ENCODE measurements at places on chromosomes 13 and 19. TPM values are rescaled to one million over a fixed set of nuclear protein-coding genes. Genes with fewer than 3 reads are reported as not detected.

- DNase-seq = no peak
Measured at GRCh38 chr19:14343286-14343685, 38.0 kb upstream of the ADGRE5 start.

DNA sequence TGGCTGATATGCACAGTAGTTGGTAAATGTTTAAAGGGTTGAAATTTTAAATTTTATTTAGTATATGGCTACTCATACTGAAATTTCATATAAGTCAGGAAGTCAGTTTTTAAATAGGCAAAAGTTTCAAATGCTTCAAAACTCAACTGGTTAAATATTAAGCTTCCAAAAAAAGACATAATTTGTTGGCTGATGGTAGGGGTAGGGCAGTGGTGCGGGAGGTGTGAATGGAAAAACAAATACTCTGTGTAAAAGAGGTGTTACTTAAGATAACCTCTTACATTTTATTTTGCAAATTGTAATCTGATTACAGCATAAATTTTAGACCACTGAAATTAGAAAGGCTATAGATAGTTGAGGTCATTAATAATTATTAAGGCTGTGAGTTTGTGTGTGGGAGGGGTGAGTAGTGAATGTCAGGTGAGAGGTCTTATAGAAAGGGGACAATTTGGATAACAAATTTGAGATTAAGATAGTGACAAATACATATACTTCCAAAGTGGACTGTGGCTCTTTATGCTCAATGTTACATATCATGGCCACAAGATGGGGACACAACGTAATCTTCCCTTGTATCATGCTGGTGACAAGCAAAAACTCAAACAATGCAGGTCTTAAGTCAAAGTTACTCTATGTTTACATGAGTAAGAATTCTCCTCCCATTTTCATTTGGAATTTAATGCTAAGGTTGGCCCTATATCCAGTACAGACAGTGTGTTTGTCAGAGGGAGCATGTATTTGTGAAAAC lies 36.6 kb upstream of the OXGR1 start:
- DNase-seq = peak; percentile 14

DNA sequence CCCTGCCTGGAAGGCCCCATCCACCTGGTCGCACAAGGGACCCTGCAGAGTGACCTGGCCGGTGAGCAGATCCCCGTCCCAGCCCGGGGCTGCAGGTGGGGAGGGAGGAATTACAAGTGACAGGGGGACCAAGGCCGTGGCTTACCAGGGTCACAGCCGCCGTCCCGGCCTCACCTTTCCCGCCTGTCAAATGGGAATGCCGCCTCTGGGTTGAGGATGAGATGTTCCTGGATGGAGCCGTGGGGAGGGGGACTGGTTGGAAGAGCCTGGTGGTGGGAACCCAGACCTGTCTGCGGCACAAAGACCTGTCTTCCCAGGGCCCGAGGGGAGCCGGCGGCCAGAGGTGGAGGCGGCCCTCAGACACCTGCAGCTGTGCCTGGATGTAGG lies 5.5 kb downstream of the PLK5 start:
- no peak for DNase-seq

FAAP24 gene
- total RNA-seq = 4.6 TPM

SLC1A6 gene
- not detected for total RNA-seq

DNA sequence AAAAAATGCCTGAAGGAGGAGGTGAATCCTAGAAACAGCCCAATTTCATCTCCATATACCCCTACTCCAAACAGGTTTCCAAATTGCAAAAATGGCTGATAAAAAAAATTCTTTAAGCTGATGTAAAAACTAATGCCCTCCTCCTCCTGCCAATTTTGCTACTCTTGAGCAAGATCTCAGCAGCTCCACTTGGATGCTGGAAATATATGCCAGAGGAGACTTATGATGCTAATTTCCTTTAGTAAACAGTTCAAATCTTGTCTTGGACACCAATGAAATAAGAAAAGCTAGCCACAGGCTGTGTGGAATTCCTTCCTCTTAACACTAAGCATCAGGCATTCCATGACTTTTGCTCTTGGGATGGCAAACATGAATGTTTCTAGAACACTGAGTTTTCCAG lies 67.5 kb downstream of the INSR start:
- no peak for DNase-seq

DNA sequence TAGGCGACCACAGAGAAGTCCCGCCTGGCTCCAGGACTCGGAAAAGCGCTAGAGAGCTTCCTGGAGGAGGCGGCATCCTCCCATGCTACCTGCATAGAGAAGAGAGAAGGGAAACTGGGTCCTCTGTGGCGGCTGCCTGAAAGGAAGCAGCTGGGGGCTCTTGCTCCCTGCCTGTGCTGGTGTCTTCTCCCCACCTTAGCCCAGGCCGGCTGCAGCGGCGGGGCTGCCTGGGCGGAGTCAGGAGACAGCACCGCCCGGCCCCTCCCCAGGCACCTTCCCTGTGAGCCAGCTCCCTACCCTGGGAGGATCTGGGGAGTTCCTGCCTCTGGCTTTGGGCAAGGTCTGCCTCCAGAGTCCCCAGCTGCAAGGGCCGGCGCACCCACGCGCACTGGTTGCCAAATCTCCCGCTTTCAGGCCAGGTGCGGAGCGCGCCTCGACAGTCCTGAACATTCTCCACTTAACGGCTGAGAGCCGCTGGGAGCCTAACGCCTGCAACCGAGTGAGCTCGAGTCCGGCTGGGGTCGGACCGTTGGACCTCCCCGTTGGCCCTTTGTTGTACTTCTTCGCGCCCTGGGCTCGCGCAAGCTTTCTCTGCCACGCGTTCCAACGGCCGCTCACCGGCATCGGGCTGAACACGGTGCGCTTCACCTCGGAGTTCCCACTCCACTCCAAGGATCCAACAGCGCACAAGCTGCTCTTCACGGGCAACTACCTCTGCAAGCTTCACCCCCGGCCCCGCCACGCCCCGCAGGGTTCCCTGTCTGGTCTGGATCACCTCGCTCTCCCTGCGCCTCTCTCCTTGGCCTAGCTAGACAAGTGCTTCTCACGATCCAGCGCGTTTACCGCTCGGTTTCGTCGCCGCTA lies 21.8 kb upstream of the ZNF30 start:
- DNase-seq = no peak

DNA sequence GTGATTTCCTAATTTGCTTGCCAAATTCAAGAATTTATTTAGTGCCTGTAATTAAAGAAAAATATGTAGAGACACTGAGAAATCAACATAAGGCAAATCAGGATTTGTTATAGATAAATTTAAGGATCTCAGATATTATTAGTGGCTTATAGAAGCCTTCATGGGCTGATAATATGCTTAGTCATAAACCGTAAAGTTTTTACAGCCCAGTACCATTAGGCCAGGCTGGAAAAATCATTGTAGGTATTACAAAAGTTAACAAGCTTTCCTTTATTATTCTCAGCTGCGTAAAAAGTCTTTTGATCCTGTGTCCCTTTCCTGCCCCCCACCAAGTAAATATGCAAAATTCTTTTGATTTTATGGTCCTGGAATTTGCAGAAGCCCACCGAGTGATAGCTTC lies 58.2 kb downstream of the SLITRK6 start:
- no peak for DNase-seq

DNA sequence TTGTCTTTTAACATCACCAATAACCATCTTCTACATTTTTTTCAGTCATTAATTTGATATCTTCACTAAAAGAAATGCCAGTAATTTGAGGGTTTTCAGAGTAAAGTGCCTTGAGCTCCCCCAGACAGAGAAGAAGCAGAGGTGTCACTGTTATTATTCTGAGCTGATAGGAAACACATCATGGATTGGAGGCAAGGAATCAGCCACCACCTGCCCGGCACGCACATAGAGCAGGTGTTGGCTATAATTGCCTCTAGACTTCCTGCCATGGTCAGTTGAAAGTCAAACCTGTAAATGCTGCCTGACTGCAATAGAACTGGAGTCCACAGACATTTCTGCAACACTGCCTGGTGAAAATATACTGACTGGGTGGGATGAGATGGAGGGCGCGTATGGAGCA lies 776.6 kb downstream of the UQCRFS1 start:
- DNase-seq = no peak

DNA sequence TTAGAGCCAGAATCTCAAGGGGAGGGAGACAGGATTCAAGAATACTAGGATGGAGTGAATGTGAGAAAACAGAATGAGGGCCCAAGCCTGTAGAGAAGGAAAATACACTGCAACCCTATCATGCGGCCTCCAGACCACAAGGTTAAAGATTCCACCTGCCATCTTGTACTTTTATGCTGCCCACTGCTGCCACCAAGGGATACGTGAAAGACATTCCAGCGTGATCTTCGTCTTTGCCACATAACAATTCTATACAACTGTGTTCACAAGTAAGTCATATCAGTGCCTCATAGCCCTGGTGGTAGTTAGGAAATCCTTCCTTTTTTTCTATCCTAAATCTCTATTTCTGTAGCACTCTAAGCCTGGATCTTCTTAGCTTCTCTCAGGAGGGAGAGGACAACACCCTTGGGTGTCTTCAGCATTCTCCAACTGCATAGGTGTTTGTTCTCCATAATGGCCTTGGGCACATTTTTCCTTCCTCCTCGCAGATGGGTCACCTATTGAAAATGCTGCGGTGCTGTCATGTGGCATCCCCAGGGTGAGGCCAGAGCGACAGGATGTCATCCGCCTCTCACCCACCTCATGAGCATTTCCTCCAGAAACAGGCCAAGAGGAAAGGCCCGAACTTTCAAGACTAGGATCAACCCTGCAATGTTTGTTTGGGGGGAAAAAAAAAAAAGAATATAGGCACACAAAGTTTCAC lies 13.6 kb downstream of the TPT1 start:
- DNase-seq = no peak

DNA sequence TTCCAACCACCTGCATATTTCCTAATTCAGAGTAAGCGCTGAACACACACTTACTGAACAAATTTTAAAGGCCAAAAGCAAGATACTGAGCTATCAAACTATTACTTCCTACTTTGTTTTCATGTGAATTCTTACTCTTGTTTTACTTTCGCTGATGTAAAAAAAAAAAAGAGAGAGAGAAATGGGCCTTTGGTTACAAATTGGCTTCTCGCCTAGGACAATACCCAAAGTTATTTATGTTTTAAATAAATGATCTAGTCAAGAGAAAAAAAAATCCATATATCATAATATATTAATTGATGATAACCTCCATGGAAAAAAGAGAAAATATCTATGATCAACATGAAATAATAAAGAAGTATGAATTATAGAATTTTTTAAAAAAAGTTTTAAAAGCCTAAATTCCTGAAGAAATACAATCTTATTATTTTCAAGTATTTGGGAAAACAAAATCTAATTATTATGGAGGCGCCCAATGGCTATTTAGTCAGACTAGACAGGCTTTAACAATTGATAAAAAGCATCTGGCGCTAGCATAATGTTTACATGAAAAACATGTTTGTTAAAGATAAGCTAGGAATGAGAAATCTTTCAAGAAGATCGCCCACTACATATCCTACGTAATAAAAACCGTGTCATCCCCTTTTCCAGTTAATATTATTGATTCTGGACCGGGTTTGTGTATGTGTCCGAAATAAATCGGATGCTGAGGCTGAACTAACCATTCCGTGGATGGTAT lies 9.0 kb downstream of the COL4A1 start:
- DNase-seq = no peak

GPR183 gene
- 0.30 TPM for total RNA-seq

GRCh38 chr13:112526146-112526853 lies 61.7 kb downstream of the TUBGCP3 start:
- DNase-seq = no peak

DNA sequence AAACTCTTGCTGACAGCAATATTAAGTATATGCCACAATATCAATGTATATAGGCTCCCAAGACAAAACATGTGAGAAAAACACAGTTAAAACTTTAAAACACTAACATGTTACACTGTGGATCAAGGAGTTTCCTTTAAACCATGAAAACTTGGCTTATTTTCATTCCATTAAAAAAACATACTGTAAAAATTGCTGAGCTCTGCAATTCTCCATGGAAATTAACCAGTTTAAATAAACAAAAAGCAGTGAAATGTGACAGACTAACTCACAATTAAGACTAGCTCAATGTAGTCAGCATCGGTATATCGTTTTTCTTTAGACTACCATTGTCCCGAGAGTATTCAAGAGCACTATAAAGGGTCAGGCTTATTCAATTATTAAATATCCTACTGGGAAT lies 930.5 kb upstream of the SLITRK1 start:
- no peak for DNase-seq

GRCh38 chr13:57546942-57547341 lies 84.6 kb upstream of the PCDH17 start:
- no peak for DNase-seq

GRCh38 chr13:101399365-101399764 lies 16.9 kb downstream of the NALCN start:
- no peak for DNase-seq

GRCh38 chr19:56066152-56067023 lies 54.7 kb downstream of the ZNF787 start:
- DNase-seq = peak; percentile 38

DNA sequence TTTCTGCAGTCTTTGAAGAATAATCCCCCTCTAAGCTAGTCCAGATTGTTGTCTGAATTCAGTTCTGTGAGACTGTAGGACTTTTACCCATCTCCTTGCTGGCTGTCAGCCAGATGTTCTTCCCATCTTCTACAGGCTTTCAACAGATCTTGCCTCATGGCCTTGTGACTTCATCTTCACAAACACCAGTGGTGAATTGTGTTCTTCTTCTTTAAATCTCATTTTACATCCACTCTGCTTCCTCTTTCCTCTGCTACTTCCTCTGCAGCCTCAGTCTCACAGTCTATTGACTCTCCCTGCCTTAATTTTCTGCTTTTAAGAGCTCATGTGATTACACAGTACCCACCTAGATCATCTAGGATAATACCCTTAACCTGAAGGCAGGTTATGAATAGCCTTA lies 859.0 kb upstream of the SLITRK1 start:
- no peak for DNase-seq

- DNase-seq = no peak
Measured at GRCh38 chr13:41650706-41651105, 193.4 kb downstream of the RGCC start.

DNA sequence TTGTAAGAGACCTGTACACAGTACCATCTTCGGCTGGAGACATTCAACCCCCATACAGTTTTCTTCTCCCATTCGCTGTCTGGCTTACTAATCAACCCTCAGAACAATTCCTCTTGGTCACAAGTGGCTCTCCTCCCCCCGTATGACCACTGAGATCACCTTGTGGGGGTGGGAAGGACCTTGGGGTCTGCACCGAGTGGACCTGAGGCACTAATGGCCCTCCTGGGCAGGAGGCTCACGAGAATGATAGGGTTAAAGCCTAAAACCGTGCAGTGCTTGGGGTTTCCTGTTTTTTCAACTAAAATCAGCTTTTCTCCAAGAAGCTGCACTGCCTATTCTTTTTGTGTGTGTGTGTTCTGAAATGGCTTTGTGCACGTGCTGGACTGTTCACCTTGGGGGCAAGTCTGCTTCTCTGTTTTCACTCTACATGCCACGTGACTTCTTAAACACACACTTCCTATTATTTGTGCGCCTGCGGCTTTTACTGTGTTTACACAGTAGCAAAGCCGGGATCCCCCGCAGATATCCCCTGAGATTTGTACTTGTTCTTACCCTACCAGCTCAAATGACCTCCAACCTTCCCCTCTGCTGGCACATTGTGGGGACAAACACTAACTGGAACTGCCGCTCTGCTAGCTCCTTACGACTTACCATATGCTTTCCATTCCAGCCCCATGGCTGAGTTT lies 12.3 kb downstream of the RBM26 start:
- no peak for DNase-seq

GRCh38 chr13:111916201-111916600 lies 150.7 kb upstream of the SOX1 start:
- no peak for DNase-seq

GRCh38 chr13:32903720-32904119 lies 112.5 kb upstream of the KL start:
- DNase-seq = no peak

GRCh38 chr19:548886-549830 lies 5.3 kb downstream of the GZMM start:
- no peak for DNase-seq

- no peak for DNase-seq
Measured at GRCh38 chr19:4097501-4097900, 26.4 kb downstream of the MAP2K2 start.

Measured in NCI-H460 (cell line).